ENCODE measurements at places on chromosomes 5 and 9.

- DNase-seq = no peak
These were observed 556.4 kb upstream of the CTNND2 start for GRCh38 chr5:12460493-12461261.

DNA sequence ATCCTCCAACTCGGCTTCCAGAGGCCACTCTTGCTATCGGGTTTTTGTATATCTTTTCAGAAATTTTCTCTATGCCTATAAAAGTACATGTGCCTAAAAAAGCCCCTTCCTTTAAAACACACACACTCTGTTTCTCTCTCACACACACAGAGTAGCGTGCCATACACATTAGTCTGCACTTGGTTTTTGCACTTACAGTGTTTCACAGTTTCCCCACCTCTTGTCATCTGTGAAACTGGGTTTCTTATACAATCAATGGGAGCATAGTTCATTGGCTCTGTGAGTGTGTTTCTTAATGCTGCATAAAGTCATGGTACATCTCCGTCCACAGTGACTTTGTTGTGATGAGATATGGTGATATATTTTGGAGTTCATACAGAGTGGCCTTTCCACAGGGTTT is 664 bp upstream of the IGFBPL1 start:
- DNase-seq = no peak

- DNase-seq = no peak
These were observed 1351.9 kb upstream of the C9orf72 start for GRCh38 chr9:28925157-28925556.

DNA sequence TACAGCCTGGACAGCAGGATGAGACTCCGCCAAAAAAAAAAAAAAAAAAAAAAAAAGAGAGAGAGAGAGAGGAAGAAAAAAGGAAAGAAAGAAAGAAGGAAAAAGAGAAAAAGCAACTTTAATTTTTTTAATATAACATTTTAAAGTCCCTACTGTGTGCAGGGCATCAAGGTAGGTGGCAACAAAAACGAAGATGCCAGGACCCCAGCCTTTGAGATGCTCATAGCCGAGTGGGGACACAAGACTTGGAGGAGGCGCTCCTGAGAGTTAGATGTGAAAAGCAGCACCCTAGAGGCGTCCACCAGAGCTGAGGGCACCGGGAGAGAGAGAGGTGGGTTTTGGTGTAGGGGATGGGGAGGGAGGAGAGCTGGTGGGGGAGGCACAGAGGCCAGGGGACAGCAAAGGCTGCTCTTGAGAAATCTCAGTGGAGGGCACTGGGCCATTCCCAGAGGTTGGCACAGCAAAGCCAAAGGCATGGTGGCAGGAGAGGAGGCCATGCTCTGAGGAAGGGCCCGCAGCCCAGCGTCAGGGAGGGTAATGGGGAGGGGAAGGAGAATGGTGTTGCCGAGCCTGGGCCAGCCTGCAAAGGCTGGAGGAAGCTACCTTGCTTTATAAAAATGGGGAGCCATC is 135.6 kb downstream of the C9orf50 start:
- no peak for DNase-seq

- no peak for DNase-seq
These were observed 2.8 kb downstream of the RAD17 start for GRCh38 chr5:69372394-69372793.
